ENCODE measurements at places on chromosomes 11 and 22.

- DNase-seq = no peak
Measured at GRCh38 chr22:21796231-21796630, 60.6 kb upstream of the YPEL1 start.

- DNase-seq = no peak
Measured at GRCh38 chr11:45751430-45751829, 53.5 kb upstream of the SLC35C1 start.

DNA sequence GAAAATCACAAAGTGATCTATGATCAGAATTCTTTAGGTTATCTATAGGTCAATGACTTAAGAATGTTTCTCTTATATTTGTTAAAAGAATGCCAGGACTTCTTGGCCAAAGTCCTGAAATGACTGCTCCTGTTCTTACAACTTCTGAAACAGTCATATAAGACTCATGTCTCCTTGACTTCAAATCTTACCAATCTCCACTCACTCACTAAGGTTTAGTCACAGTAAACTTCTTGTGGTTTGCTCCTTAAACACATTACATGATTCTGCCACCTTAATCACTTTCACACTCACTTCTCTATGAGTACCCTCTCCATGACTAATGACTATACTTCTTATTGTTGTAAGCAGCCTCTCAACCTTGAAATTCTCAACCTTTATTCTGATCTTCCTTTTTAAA is 648.7 kb upstream of the CCDC179 start:
- no peak for DNase-seq

DNA sequence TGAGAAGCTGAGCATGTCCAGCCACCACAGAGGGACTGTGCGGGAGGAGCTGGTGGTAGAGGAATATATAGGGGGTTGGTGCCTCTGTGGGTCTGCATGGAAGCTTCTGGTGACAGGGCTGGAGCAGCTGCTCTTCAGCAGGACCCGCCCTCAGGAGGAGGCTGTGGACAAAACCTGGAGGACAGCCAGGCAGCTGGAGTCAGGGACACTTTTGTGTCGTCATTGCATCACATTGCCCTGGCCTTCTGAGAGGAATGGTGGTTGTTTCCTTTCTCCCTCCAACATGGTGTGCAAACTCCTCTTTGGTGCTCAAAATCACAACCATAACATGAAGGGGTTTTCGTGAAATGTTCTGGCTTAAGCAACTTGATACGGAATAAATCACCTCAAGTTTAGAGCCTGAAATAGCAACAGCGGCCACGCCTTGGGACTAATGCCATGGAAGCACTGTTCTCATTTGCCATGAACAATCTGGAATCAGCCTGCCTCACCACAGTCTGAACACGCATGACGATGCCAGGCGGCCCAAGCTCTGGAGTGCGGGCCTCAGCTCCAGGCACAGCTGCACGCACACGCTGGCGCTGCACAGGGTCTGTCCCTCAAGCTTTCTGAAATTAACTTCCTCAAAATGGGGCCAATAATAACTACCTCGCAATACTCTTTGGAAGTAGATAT is 17.1 kb upstream of the CSRP3 start:
- DNase-seq = peak; percentile 53

DNA sequence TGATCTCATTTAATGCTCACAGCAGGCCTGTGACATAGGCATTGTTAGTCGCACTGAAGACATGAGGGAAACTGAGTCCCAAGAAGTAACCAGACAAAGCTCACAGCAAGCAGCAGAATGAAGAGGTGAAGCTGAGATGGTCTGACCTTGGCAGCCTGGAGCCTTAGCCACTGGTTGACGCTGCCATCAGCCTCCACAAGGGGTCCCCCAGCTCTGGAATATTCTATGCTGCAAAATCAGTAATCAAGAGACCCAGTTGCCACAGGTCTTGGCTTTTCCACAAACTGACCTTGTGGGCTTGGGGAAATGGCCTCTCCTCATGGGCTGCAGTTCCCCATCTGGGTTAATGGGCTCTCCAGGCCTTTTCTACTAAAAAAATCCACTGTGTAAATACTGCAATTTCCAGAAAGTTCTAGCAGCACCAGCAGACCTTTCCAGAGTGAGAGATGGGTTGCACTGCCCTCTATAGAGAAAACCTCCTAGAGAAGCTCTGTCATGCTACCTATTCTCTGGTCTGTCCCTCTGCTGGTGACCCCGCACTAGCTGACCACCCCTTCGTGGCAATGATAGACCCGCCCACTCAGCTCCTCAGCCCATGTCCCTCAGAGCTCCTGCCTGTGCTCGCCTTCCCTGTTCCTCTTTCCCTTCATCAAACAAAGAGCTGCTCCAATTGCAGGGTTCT is 22.6 kb upstream of the ISX start:
- DNase-seq = no peak

GRCh38 chr11:133988686-133989410 is 32.1 kb upstream of the IGSF9B start:
- no peak for DNase-seq

DNA sequence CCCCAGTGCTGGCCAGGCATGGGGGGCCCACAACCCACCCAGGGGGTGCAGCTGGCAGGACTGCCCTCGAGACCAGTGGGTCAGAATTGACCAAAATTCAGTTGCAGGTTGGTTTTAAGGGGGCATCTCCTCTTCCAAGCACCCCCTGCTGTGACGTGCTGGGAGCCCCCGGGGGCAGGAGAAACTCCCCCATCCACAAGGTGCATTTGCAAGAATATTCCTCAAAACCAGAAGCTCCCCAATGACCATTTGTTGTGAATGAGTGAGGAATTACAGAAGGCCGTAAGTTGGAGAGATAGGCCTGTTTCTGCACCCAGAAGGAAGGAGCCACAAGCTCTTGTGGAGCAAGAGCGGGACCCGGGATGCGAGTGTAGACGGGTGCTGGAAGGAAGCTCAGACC is 414.5 kb downstream of the BRD1 start:
- DNase-seq = no peak

- DNase-seq = peak; percentile 95
Measured at GRCh38 chr11:66069715-66070603, at the start of gene PACS1. PACS1 (plus strand) TSS chr11:66070272; CDS start chr11:66070487, 215 bp downstream.

- peak; percentile 98 for DNase-seq
Measured at GRCh38 chr22:41939981-41940831, 6.7 kb downstream of the CENPM start.

DNA sequence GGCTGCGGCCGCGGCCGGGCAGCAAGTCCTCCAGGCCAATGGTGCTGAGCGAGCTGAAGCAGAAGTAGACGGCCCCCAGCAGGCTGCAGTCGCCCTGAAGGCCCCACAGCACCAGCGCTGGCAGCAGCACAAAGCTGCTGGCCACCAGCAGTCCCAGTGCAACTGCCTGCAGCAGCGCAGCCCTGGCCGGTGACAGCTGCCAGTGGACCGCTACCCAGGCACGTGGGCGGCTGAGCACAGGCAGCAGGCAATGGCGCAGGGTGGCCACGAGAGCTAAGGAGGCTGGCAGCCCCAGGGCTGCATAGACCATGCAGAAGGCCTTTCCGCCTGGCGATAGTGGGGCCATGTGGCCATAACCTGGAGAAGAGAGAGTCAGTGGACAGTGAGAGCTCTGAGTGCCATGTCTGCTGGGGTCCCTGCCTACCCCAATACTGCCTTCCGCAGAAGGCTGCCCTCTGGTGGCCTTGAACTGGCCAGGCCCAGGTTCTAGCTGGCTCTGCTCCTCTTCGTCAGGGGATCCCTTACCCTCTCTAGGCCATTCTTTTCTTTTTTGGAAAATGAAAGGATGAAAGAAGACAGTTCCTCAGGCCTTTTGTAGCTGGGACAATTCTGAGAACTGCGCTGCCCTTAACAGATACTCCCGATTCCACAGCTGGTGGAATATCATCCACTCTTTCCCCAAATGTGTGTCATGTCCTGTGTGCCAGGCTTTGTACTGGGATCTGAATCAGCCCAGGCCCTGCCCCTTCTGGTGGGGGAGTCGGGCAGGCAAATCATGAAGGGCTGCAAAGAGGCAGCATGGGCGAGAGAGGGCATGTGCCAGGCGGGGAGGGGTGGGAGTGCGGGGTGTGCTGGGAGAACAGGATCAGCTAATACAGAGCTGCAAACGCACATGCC is 1.8 kb downstream of the KCNK7 start:
- DNase-seq = peak; percentile 82

- no peak for DNase-seq
Measured at GRCh38 chr11:39589391-39589790, 1870.1 kb downstream of the LRRC4C start.

DNA sequence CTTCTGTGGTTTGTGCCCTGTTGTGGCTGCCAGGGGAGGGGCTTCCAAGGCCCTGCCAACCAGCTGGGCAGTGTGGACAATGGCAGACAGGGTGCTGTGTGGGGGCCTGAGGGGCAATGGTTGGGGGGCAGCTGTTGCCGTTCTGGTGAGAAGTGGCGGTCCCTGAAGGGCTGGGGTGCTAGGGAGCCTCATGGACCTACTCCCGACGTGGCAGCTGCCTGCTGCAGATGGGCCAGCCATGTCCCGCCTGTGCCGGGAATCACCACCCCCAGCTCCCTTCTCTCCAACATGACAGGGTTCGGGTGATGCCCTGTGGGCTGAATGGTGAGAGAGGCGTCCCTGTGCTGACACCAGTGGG is 74.2 kb downstream of the KCNQ1 start:
- DNase-seq = no peak

DNA sequence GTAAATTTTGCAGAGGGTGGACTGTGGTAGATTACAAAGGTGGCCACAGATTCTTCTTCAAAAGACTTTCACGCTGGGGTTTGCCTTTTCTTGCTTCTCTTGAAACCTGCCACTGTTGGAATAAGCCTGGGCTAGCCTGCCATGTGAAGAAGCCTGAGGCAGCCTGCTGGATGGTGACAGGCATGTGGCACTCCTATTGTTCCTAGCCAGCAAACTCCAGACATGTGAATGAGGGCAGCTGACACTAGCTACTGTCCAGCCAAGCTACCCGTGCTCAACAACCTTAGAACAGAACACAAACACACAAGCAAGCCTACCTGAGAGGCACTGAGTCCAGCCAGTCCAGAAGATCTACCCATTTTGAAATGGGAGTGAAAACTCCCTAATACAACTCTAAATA is 322.7 kb upstream of the LARGE1 start:
- no peak for DNase-seq

- DNase-seq = no peak
Measured at GRCh38 chr11:37704791-37705190, 1106.8 kb upstream of the RAG2 start.

GRCh38 chr11:89205378-89205777 is 27.7 kb downstream of the TYR start:
- no peak for DNase-seq

DNA sequence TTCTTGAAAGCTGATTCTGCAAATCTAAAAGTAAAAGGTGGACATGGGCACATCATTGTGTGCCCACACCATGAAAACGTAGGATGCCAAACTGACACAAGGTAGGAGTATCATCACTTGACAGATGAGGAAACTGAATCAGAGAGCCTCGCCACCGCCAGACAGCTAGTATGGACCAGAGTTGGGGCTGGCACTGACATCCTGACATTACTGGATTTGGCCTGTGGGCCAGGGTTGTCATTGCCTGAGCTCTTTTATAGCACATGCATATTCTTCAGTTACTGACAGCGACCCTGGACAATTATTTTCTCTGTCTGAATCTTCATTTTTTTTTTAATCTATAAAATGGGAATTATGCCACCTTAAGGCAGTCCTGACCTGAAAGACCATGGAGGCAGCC is 16.5 kb downstream of the USP35 start:
- DNase-seq = no peak

DNA sequence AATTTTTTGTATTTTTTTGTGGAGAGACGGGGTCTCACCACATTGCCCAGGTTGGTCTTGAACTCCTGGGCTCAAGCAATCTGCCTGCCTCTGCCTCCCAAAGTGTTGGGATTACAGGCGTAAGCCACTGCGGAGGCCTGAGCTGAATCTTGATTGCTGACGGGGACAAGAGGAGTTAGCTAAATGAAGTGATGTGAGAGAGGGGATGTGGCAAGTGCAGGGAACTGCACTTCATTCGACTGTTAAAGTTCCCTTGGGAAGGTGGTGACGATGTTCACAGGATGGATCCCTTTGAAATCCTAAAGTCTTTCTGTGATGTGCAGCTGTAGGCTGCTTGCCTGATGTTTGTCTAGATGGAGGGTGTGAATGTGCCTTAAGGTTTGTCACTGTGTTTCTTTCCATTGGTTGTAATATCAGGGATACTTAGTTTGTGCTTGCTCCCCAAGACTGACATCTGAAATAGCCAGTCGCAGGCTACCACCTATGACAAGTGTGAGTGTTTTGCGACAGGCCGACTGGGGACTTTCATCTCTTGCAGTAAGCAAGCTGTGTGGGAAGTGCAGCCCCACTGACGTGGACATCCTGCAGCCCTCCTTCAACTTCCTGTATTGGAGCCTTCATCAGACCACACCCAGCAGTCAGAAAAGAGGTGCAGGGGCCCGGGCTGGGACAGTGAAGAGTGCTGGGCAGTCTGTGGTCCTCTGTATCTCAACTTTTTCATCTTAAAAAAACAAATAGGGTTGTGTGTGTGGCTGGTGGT is 19.6 kb upstream of the CCDC134 start:
- DNase-seq = peak; percentile 97

DNA sequence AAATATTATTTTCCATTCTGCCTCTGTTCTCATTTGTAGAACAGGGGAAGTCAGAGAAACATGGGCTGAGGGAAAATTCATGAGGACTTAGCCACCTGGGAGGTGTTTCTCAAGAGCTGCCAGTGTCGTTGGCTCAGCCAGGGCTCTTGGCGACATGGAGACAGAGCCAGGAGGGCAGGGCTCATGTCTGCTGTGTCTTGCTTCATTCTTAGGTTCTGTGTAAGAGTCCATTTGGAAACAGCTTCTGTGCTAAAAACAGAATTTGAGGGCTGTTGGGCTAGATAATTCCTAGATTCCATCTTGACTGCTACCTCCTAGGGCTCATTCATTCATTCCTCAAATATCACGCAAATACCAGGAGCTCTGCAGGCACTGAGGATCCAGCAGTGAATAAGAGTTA is 15.1 kb upstream of the MRGPRX2 start:
- DNase-seq = no peak

GRCh38 chr11:45556851-45557707 is 108.3 kb downstream of the CHST1 start:
- no peak for DNase-seq

DNA sequence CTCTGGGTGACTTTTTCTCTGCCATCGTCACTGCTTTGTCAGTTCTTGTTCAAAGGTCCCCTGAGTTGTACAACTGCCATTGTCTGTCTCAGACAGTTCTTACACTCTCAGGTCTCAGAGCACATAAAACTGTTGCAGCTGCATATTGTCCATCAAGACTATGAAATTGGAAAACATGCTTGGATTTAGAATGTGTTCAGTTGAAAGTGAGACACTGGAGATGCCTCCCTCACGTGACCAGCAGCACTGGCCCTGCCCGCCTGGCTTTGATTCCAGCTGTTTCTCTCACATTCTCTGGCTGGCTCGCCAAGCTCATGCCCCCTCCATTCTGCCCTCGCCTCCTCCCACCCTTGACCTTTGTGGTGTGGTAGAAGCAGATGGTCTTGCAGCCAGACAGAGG is 244.2 kb downstream of the NTM start:
- DNase-seq = no peak

Data from activated CD4-positive, alpha-beta T cell treated with anti-CD3 and anti-CD28 coated beads, Interleukin-2, amount 10 ng/mL, durations not matched to agents 24 days and 14 days (primary cell).